Hematopoietic multipotent progenitor cell treated with erythropoietin and hydrocortisone succinate and interleukin-3 and kit ligand, for 8 days (in vitro differentiated cells): ENCODE measurements at places on chromosomes 5 and 9.

- DNase-seq: no peak
These were observed 97.6 kb downstream of the ARSB start for GRCh38 chr5:78887384-78888118.

DNA sequence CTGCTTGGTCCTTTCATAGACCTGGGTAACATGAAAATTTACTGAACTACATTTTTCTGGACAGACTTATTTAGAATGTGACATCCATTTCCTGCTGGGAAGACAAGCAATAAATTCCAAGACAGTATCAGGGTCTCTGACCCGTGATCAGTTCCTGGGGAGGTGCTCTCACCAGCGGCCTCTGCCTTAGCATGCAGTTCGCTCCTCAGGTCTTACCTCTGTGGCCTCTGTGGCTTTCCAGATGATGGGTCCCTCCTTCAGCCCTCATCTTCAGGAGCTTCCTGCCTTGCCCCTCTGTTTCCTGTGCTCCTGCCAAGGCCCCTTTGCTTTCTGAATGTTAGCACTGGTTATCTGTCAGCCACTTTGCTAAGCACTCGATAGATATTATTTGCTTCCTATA lies 66.4 kb downstream of the CMYA5 start:
- no peak for DNase-seq

DNA sequence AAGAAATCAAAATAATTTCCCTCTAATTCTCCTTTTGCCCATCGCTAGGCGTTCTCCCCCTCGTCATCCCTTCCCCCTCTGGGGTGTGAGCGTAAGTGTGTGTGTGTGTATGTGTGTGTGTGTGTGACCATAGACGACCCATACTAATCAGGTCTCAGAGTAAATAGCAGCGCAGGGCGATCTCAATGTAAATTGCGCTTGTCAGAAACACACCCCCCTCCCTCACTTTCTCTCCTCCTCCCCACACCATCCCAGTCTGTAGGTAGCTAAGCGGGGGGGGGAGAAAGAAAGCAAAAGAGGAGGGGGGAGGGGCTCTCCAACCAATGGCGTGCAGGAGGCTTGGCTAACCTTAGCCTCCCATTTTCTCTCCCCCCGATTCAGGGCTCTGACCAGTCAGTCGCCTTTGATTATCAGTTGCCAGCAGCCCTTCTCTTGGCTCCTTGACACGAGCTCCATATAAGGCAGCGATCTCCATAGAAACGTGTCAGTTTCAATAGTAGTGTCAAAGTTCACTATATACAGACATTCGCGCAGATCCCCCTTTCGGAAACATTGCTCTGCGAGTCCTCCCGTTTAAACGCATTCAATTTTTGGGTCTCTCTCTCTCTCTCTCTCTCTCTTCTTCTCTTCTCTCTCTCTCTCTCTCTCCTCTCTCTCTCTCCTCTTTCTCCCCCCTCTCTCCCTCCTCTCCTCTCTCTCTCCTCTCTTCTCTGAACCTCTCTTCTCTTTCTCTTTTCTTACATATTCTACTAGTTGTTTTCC lies at the start of gene NR2F1:
NR2F1 (plus strand) TSS at position 546 of the 762 bp plus-strand sequence. CDS start 1,802 bp downstream, outside the sequence.
- DNase-seq: peak; percentile 91

- DNase-seq: no peak
These were observed 37.4 kb downstream of the CTSL start for GRCh38 chr9:87763286-87763685.

GRCh38 chr9:88596376-88596775 lies 61.4 kb downstream of the NXNL2 start:
- no peak for DNase-seq

- DNase-seq: no peak
These were observed 61.0 kb downstream of the DAP start for GRCh38 chr5:10699987-10700386.

DNA sequence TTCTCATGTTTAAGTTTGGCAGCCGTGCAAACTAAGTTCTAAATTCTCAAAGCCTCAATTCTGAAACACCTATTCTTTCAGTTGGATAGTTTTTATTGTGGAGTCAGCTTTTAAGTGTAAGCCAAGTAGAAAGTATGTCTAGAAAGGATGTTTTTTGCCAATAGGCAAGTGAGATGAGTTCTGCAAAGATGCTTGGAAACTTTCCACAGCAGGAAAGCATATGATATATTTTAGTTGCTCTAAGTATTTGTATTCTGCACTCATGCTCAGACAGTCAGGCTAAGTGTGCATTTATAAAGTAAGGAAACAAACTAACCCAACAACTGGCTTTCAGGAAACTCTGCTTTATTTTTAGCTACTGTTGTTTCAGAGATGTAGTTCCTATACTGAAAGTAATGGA lies 67.3 kb upstream of the CDH18 start:
- DNase-seq: no peak

- no peak for DNase-seq
These were observed 682.8 kb upstream of the WWC1 start for GRCh38 chr5:167608390-167609272.

DNA sequence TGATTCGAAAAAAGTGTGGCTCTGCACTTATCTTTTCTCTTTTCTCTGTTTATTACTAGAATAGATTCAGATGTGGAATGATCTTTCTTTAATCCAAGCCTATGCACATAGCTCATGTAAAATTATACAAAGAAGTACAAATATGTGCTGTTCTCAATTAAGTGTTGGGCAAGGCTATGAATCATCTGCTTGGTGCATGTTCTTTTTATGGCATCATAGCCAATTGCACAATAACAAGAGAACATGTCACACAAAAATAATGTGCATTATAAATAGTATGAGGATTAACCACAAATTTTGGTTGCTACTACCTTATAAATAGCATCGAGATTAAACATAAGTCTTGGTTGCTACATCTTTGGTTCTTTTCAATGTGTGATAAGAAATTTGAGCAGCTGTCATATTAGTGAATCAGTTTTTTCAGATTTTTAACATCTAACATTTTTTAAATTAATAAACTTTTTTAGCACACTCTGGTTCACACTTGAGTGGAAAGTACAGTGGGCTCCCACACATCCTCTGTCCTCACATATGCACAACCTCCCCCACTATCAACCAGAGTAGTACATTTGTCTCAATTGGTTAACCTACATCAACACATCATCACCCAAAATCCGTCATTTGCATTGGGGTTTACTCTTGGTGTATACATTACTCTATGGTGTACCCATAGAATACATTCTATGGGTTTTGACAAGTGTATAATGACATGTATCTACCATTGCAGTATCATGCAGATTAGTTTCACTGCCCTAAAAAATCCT lies 6.8 kb upstream of the RECK start:
- DNase-seq: no peak
